ENCODE measurements at places on chromosomes 2 and 18.

- H3K27ac ChIP-seq: no peak within 1 kb of the TSS
- no peak within 1 kb of the TSS for H3K4me3 ChIP-seq
- no peak for DNase-seq
- H3K27me3 ChIP-seq: peaks cover 53% of the 10 kb centered on the region
These were observed at the start of gene PTPRN for GRCh38 chr2:219309278-219309677. TSS of gene PTPRN (minus strand) at chr2:219309401. CDS start at chr2:219309332, 69 bp downstream.

DNA sequence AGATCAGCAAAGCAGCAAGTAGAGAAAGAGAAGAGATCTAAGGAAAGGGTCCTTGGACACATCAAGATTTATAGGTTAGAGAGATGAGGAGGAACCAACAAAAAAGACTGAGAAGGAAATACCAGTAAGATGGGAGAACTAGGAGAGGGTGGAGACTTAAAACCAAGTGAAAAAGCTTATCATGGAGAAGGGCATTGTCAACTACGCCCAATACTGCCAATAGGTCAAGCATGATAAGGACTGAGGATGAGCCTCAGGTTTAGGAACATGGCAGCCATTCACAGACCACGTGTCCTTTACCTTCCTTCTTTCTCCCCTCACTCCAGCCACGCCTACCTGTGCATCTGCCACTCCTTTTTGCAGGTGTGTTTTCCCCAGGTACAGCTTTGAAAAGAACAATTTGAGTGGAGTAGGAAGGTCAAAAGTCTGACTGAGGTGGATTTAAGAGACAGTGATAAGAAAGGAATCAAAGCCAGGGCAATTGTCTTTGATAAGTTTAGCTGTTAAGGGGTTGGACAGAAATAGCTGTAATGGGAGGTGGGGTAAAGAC is 238.7 kb downstream of the STK39 start:
- peaks cover 38% of the 10 kb centered on the region for H3K36me3 ChIP-seq
- DNase-seq: no peak
- H3K4me1 ChIP-seq: peaks cover 9% of the 10 kb centered on the region

DNA sequence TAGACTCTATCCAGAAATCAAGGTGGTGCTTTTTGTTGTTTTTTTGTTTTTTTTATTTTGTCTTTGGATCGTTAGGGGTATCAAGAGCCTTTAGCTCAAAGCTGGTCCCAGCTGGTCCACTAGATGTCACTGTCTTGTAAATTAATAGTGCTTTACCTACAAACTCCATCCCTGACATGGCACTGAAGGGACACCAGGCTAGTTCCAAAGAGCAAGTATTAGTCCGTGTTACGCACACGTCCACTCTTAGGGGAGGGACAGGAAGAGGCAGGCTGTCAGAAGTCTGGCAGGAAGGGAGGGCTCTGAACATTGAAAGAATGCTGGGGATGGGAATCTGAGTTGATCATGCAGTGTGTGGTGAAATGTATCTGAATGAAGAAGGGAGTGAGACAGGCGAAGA is 85.9 kb upstream of the CCBE1 start:
- peaks cover 15% of the 10 kb centered on the region for H3K27me3 ChIP-seq
- peak; percentile 51 for DNase-seq
- peaks cover 2% of the 10 kb centered on the region for H3K4me1 ChIP-seq
- no peaks in the 10 kb centered on the region for H3K36me3 ChIP-seq
- H3K4me3 ChIP-seq: no peak overlapping the region
- no peak overlapping the region for H3K27ac ChIP-seq

DNA sequence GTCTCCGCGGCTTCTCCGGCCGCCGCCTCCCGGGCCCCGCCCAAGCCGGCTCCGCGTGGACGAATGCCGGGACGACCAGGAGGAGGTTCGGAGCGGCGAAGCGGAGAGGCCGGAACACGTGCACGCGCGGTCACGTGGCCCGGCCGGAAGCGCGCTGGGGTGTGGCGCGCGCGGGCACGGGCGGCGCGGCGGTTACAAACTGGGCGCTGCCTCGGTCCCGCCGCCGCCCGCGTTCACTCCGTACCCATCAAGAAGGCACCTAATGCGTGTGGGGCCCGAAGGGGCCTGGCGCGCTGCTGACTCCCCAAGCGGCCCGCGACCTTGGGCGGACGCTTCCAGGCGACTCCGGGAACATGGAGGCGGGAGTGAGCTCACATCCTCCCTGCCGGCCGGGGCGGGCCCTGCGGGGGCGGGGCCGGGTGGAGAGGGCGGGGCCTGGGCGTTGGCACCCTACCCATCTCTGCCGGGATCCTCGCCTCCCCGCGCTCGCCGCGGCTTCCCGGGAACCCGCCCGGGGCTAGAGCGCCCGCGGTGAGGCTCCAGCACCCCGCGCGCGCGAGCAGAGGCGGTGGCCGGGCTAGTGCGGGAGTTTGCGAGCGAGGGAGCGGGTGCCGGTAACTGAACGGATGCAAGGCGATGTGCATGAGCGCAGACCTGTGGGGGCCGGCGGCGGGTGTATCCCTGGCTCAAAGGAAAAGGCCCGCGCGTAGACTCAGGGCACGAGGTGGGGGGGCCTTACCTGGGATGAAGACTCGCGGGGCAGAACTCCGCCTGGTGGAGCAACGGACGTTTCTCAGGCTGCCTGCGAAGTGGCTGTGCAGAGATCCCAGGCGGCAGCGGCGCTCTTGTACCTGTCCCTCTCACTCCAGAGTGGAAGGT is at the start of gene TMEM185B:
TMEM185B (minus strand) TSS at position 367 of the 879 bp plus-strand sequence. CDS start 424 bp downstream, outside the sequence.
- H3K4me3 ChIP-seq: peak within 1 kb of the TSS; percentile 78
- H3K4me1 ChIP-seq: peaks cover 74% of the 10 kb centered on the region
- DNase-seq: peak; percentile 92

DNA sequence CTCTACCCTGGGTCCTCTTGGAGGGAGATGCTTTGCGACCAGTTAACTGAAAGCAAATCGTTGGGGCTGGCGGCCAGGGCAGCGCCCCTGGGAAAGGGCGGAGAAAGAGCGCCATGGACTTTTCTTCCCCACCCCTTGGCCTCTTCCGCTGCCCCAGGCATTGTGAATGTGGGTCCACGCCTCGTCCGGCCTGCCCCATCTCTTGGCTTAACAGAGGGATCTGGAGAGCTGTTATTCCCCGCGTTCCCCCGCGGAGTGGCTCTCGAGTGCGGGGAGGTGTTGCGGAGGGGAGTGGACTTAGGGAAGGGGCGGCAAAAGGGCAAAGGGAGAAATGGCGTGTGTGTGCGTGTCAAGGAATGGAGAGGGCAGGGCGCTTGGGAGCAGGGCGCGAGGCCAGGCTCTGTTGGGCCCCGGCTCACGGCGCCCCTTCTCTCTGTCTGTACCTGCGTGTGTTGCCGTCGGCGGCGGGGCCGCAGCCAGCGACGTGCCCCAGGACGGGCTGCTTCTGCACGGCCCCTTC is 6.6 kb downstream of the EMX1 start:
- H3K27me3 ChIP-seq: peaks cover 69% of the 10 kb centered on the region
- H3K4me3 ChIP-seq: no peak overlapping the region
- no peak for DNase-seq

DNA sequence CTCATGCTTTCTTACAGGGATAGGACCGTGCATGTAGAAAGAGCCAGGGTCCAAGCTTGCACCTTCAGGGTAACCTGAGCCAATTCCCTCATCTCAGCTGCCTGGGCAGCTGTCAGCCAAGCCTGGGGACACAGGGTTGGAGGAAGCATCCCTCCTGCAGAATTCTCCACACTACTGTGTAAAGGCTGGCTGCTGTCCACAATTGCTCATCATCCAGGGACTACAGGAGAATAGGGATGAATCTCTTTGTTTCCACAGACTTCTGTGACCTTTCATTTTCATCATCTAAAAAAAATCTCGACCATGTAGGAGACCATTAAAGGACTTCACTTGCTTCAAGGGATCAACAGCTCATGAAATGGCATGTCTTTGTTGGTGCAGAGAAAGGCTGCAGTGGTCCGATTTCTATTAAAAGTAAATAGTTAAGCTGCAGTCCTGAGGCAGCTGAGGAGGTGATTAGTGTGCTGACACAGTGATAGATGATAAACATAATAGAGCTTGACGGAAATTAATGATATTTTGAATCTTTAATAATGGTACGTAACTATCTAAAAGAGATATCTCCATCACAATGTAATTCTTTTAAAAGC is 74.4 kb upstream of the COPS8 start:
- H3K36me3 ChIP-seq: no peaks in the 10 kb centered on the region
- no peak for DNase-seq
- no peak overlapping the region for H3K27ac ChIP-seq
- peaks cover 5% of the 10 kb centered on the region for H3K27me3 ChIP-seq
- no peaks in the 10 kb centered on the region for H3K4me1 ChIP-seq

GRCh38 chr18:47777626-47778025 is 152.8 kb downstream of the SMAD2 start:
- H3K4me3 ChIP-seq: no peak overlapping the region
- no peak overlapping the region for H3K27ac ChIP-seq
- H3K27me3 ChIP-seq: peaks cover 13% of the 10 kb centered on the region
- H3K4me1 ChIP-seq: peaks cover 2% of the 10 kb centered on the region
